ENCODE measurements at places on chromosomes 7 and 10. TPM values are rescaled to one million over a fixed set of nuclear protein-coding genes. Genes with fewer than 3 reads are reported as not detected.

- H3K4me1 ChIP-seq = no peaks in the 10 kb centered on the region
- no peak for DNase-seq
- H3K4me3 ChIP-seq = no peak overlapping the region
- no peak overlapping the region for H3K27ac ChIP-seq
Observed at GRCh38 chr7:144256112-144256511, 8.5 kb downstream of the OR2A7 start.

GRCh38 chr10:70851597-70852475, 36.1 kb downstream of the SGPL1 start:
- no peak for DNase-seq
- no peaks in the 10 kb centered on the region for H3K27me3 ChIP-seq

DNA sequence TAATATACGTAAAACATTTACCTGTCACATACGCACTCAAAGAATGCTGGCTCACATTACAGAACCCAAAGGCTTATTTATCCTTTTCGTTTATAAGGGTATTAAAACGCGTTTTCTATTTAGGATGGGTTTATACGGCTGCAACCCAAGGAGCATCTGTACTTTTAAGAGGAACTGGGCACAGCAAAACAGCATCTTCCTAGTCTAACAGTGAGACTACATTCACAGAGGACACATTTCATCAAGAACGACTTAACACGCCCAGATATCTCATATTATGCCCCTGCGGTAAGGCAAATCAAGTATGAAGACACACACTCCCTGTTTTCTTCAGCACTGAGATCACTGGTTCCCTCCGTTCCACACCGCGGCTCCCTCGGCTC, 533 bp upstream of the DMTF1 start:
- no peak for DNase-seq
- no peaks in the 10 kb centered on the region for H3K27me3 ChIP-seq
- H3K4me3 ChIP-seq = peak overlapping the region; percentile 77
- H3K27ac ChIP-seq = peak overlapping the region; percentile 98
- no peaks in the 10 kb centered on the region for H3K36me3 ChIP-seq

- H3K36me3 ChIP-seq = peaks cover 15% of the 10 kb centered on the region
- H3K4me3 ChIP-seq = no peak overlapping the region
- no peak for DNase-seq
- H3K27ac ChIP-seq = peak overlapping the region; percentile 50
- H3K4me1 ChIP-seq = peaks cover 31% of the 10 kb centered on the region
Observed at GRCh38 chr7:30778255-30779025, 7.2 kb downstream of the MINDY4 start.

DNA sequence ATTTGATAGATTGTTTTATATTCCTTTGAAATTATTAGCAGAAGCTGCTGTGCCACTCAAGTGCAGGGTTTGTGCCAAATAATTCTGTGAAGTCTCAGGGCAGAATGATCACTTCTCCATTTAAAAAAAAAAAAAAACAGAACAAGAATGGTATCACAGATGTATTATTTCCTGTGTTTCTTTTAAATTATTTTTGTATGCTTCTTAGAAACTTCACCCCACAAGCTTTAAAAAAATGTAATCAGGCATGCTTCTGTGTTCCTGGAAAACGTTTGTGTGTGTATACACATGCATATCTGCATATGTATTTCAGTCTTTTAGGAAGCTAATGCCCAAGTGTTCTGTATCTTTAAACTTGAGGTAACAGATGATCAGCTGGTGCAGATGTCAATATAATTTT, 6.3 kb upstream of the CD36 start:
- H3K4me3 ChIP-seq = no peak overlapping the region
- peaks cover 86% of the 10 kb centered on the region for H3K4me1 ChIP-seq
- H3K27ac ChIP-seq = no peak overlapping the region
- no peak for DNase-seq
- no peaks in the 10 kb centered on the region for H3K36me3 ChIP-seq

- H3K4me1 ChIP-seq = no peaks in the 10 kb centered on the region
- DNase-seq = no peak
- no peaks in the 10 kb centered on the region for H3K36me3 ChIP-seq
- H3K27ac ChIP-seq = no peak overlapping the region
- no peaks in the 10 kb centered on the region for H3K27me3 ChIP-seq
- H3K4me3 ChIP-seq = no peak overlapping the region
Observed at GRCh38 chr7:3767917-3768777, 467.1 kb downstream of the SDK1 start.

DNA sequence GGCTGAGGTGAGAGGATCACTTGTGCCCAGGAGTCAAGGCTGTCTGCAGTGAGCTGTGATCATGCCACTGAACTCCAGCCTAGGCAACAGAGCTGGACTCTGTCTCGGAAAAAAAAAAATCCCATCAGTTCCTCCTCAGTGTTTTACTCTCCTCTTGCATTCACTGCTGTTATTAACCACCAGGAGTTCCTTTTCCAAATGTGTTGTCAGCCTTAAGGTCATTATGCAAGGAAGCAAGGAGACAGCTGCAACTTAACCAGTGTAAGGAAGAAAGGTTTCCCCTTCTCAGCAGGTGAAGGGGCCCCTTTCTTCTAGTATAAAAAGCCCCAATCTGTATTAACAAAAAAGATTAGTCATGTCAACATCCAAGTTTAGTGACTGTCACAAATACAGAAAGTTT, 86.6 kb upstream of the LEP start:
- no peak overlapping the region for H3K27ac ChIP-seq
- H3K27me3 ChIP-seq = no peaks in the 10 kb centered on the region
- no peaks in the 10 kb centered on the region for H3K36me3 ChIP-seq
- no peaks in the 10 kb centered on the region for H3K4me1 ChIP-seq
- no peak for DNase-seq
- H3K4me3 ChIP-seq = no peak overlapping the region

DNA sequence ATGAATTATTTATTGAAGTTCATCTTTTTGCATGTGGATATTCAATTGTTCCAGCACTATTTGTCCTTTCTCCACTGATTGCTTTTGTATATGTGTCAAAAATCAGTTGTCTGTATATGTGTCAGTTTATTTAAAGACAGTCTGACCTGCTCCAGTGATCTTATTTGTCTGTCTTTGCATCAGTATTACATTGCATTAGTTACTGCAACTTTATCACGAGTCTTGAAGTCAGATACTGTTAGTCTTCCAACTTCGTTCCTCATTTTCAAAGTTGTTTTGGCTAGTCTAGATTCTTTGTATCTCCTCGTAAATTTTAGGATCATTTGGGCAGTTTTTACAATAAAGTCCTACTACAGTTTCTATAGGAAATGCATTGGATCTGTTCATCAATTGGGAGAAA, 166.4 kb downstream of the CELF2 start:
- no peak overlapping the region for H3K4me3 ChIP-seq
- DNase-seq = no peak
- H3K27ac ChIP-seq = no peak overlapping the region
- peaks cover 35% of the 10 kb centered on the region for H3K4me1 ChIP-seq
- no peaks in the 10 kb centered on the region for H3K27me3 ChIP-seq
- H3K36me3 ChIP-seq = no peaks in the 10 kb centered on the region

GRCh38 chr7:157819455-157819807, 482.6 kb downstream of the DNAJB6 start:
- no peaks in the 10 kb centered on the region for H3K4me1 ChIP-seq
- H3K36me3 ChIP-seq = no peaks in the 10 kb centered on the region
- H3K27me3 ChIP-seq = no peaks in the 10 kb centered on the region
- H3K4me3 ChIP-seq = no peak overlapping the region
- DNase-seq = no peak

DNA sequence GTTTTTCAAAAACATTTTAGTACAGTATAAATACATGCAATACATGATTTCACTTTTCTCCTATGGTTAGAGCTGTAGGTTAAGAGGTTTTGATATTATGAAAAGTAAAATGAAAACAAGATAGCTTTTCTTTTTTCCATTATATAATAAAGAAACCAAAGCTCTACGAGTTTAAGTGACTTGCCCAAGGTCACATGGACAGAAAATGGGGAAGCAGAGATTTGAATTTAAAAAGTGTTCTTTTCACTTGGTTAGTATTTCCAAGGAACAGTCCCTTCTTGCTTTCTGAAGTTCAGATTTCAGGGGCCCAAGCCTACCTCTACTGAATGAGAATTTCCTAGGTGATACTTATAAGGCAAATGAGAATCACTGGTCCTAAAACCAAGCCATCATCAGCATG, 13.2 kb upstream of the MAP3K8 start:
- no peaks in the 10 kb centered on the region for H3K4me1 ChIP-seq
- DNase-seq = no peak
- H3K36me3 ChIP-seq = no peaks in the 10 kb centered on the region

- no peak overlapping the region for H3K27ac ChIP-seq
- no peaks in the 10 kb centered on the region for H3K36me3 ChIP-seq
- no peaks in the 10 kb centered on the region for H3K4me1 ChIP-seq
- no peaks in the 10 kb centered on the region for H3K27me3 ChIP-seq
Observed at GRCh38 chr7:84697506-84697905, 489.4 kb downstream of the SEMA3D start.

- no peaks in the 10 kb centered on the region for H3K27me3 ChIP-seq
- H3K4me3 ChIP-seq = no peak overlapping the region
- H3K4me1 ChIP-seq = peaks cover 34% of the 10 kb centered on the region
- H3K27ac ChIP-seq = no peak overlapping the region
- H3K36me3 ChIP-seq = no peaks in the 10 kb centered on the region
Observed at GRCh38 chr10:22851865-22852239, 76.0 kb upstream of the ARMC3 start.

GRCh38 chr7:139683137-139683921, 94.5 kb downstream of the HIPK2 start:
- H3K27ac ChIP-seq = peak overlapping the region; percentile 90
- H3K4me1 ChIP-seq = peaks cover 57% of the 10 kb centered on the region
- H3K4me3 ChIP-seq = no peak overlapping the region
- H3K36me3 ChIP-seq = peaks cover 2% of the 10 kb centered on the region
- DNase-seq = no peak

DNA sequence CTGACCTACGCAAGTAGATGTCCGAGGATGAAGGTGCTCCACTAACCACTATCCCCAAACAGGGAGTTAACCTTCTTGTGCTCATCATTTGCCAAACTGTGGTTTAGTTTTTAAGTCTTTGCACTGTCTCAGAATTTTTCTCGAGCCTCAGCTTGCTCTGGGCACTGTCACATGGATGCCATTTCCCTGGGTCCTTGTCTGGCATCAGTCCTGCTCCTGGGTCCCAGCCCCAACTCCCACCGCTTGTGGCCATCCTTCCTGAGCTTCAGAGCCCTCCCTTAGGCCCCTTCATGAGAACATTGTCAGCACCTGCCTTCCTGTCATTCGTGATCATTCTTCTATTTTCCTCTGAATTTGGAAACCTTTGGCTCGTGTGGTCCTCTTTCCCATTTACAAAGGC, 33.8 kb downstream of the C10orf71 start:
- DNase-seq = no peak
- no peaks in the 10 kb centered on the region for H3K36me3 ChIP-seq
- no peaks in the 10 kb centered on the region for H3K4me1 ChIP-seq
- no peaks in the 10 kb centered on the region for H3K27me3 ChIP-seq
- no peak overlapping the region for H3K27ac ChIP-seq
- no peak overlapping the region for H3K4me3 ChIP-seq

- H3K4me1 ChIP-seq = no peaks in the 10 kb centered on the region
- H3K27me3 ChIP-seq = no peaks in the 10 kb centered on the region
- H3K4me3 ChIP-seq = no peak overlapping the region
Observed at GRCh38 chr7:157998884-157999552, 588.6 kb downstream of the PTPRN2 start.

- no peaks in the 10 kb centered on the region for H3K36me3 ChIP-seq
- H3K4me1 ChIP-seq = no peaks in the 10 kb centered on the region
- no peak for DNase-seq
- no peak overlapping the region for H3K27ac ChIP-seq
- no peak overlapping the region for H3K4me3 ChIP-seq
Observed at GRCh38 chr7:139332697-139333359, 8.3 kb upstream of the FMC1 start.

- no peaks in the 10 kb centered on the region for H3K27me3 ChIP-seq
- no peaks in the 10 kb centered on the region for H3K4me1 ChIP-seq
- no peak for DNase-seq
Observed at GRCh38 chr7:73395538-73396503, 37.8 kb upstream of the FZD9 start.

DNA sequence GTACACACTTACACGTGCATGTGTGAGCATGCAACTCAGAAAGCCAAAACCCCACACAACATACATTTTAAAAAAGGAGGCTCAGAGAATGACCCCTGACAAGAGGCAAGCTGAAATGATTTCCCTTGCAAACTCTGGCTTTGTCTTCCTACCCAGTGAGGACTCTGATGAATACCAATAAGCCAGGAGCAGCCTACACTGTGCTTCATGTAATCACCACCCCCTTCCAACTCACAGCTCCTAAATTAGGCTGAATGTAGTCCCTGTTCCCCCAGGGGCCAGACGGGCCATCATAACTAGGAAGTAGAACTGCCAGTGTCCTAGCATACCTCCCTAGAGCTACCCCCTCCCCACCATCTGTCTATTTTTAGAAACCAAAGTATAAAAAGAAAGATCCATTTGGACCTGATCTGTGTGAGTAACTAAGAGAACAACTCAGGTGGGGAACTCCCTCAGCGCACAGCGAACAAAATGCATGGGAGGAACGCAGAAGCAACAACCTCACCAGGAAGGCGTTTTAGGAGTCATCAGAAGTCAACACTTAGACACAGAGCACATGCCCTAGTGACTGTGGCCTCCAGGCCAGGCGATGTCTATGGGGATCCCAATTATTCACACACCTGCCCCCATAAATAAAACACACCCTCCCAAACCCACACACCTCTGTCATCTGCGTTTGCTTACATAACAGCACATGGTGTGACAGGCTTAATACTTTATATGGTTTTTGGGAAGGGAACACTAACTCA, 1.9 kb downstream of the DGKI start:
- no peaks in the 10 kb centered on the region for H3K4me1 ChIP-seq
- no peaks in the 10 kb centered on the region for H3K36me3 ChIP-seq
- no peaks in the 10 kb centered on the region for H3K27me3 ChIP-seq
- H3K4me3 ChIP-seq = no peak overlapping the region
- DNase-seq = no peak

GRCh38 chr7:102874166-102874829, 38.5 kb upstream of the LRRC17 start:
- no peaks in the 10 kb centered on the region for H3K36me3 ChIP-seq
- no peak for DNase-seq
- no peak overlapping the region for H3K27ac ChIP-seq
- no peaks in the 10 kb centered on the region for H3K27me3 ChIP-seq
- H3K4me1 ChIP-seq = no peaks in the 10 kb centered on the region
- H3K4me3 ChIP-seq = no peak overlapping the region

Gene CLCN1
- not detected for total RNA-seq

Gene KIN
- total RNA-seq = 3.0 TPM

Gene COL17A1
- 0.26 TPM for total RNA-seq

Gene UCMA
- total RNA-seq = not detected

Gene TACR2
- 0.24 TPM for total RNA-seq

Gene MSMB
- total RNA-seq = not detected

Gene CUL2
- 15.5 TPM for total RNA-seq

Gene TSPAN33
- total RNA-seq = 11.1 TPM
